ENCODE measurements at places on chromosomes 1 and 21. TPM values are rescaled to one million over a fixed set of nuclear protein-coding genes. Genes with fewer than 3 reads are reported as not detected.

L1TD1 gene
- 1.5 TPM for polyA plus RNA-seq

RNASEL gene
- polyA plus RNA-seq = 4.7 TPM

TMEM222 gene
- polyA plus RNA-seq = 81.6 TPM

AGT gene
- polyA plus RNA-seq = 10.7 TPM

SLC26A9 gene
- polyA plus RNA-seq = 0.26 TPM

GRCh38 chr1:71088645-71089287 lies 7.9 kb upstream of the ZRANB2 start:
- DNase-seq = no peak

- DNase-seq = no peak
Observed at GRCh38 chr1:20725189-20726117, 7.0 kb downstream of the SH2D5 start.

DNA sequence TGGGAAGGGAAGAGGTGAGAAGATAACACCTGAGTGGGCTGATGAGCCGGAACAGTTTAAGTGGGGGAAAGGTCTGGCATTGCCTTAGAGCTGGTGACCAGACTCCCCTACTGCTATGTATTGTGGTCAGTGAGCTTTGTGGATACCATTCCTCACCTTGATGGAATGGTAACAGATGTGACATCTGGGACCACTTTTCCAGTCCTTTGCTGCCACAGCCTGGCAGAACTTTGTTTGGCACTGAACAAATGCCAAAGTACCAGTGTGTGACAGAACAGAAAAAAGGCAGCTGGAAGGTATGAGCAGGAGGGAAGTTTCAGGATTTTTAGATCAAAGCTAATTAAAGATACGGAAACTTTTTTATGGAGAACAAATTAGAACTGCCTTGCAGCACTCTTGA lies 6.2 kb downstream of the MED8 start:
- DNase-seq = no peak

- DNase-seq = no peak
Observed at GRCh38 chr1:109750920-109751319, 10.1 kb upstream of the GSTM3 start.

DNA sequence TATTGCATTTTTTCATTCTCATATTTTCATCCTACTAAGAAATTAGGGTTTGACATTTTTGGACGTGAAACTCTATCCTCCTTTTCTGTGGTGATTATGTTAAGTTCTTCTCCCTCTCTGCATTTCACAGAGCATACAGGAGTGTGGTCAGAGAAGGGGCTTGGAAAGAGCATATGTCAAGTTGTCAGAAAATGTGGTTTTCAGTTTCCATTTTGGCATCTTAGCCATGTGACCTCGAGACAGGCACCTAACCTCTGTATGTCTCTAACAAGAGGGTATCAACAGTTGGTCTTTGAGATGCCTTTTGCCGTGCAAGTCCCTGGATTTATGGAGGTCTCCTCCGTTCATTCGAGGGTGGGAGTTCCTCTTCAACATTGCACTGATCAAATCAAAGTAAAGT lies 140.7 kb downstream of the CYYR1 start:
- DNase-seq = no peak

All from testis (tissue), 5 donors.